ENCODE measurements at places on chromosomes 4 and X.
A peak's percentile ranks its signal among the peaks of the same experiment; 100 is the strongest.

DNA sequence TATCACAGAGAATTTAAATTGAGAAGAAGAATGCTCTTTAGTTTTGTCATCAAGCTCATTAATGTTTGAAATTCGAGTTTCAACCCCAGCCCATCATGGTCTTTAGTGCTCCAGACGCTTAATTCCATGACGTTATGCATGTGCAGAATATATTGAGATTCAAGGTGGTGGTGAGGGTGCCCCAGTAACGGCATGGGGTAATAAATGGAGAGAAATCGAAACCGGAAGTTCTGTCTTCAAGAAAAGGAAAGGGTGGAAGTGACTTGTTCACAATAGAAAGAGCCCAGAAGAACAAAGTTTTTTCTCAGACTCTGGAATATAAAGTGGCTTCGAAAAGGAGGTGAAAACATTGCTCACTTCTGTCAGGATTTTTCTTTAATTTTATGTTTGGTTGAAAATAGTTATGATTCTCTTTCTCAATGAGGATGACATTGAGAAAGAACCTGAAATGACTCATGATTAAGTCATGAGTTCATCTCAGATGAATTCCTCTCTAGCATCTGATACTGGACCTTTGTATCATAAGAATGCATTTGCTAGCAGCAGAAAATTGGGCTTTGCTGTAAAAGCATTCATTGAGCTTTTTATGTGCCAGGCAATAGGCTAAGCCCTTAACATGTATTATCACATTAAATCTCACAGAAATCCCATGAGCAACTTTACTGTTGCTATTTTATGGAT lies 779 bp upstream of the DDX60L start:
- DNase-seq, result no peak

DNA sequence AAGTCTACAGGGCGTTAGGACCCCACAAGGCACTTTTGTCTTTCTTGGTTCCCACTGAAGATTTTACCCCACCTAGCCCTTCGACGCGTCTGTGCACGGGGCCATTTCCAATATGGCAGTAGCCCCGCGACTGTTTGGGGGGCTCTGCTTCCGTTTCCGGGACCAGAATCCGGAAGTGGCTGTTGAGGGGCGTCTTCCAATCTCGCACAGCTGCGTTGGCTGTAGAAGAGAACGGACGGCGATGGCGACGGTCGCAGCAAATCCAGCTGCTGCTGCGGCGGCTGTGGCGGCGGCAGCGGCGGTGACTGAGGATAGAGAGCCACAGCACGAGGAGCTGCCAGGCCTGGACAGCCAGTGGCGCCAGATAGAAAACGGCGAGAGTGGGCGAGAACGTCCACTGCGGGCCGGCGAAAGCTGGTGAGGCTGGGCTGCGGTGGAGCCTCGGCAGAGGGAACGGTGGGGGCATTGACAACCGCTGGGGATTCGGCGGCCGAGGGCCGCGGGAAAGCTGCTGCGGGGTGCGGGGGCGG lies at the start of gene USP11:
Gene USP11 (plus strand): TSS at position 207 of the 530 bp plus-strand sequence. CDS start 35 bp downstream, at position 242.
- peak; percentile 26 for DNase-seq

GRCh38 chr4:94588896-94589693 lies 137.4 kb downstream of the PDLIM5 start:
- no peak for DNase-seq

- no peak for DNase-seq
These were observed at the start of gene GLRA2 for GRCh38 chrX:14529290-14529989. TSS of gene GLRA2 (plus strand) at chrX:14529536. CDS start at chrX:14530058, 522 bp downstream.

DNA sequence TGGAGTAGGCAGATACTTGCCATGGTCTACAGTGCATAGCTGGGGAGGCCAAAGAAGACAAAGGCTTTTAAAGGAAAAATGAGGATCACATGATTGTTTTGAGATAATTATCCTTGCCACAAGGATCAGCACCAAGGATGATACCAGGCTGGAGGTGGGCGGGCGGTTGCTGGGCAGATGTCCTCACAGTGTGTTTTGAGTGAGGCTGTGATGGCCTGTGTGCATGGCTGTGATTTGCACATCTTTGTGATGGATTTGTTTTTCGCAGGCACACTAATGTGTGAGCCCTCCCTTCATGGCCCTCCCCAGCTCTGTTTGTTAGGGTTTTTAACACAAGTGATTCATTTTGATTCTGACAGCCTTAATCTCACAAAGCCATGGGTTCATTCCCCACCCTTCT lies 46.8 kb downstream of the RGS12 start:
- DNase-seq, result no peak

Data from stimulated activated CD8-positive, alpha-beta memory T cell treated with anti-CD3 and anti-CD28 coated beads, Interleukin-4, amount 100 ng/mL, for 24 hours (primary cell).